Uterus (tissue), 4 donors: ENCODE measurements at places on chromosomes 4 and X. TPM values are rescaled to one million over a fixed set of nuclear protein-coding genes. Genes with fewer than 3 reads are reported as not detected.

DNA sequence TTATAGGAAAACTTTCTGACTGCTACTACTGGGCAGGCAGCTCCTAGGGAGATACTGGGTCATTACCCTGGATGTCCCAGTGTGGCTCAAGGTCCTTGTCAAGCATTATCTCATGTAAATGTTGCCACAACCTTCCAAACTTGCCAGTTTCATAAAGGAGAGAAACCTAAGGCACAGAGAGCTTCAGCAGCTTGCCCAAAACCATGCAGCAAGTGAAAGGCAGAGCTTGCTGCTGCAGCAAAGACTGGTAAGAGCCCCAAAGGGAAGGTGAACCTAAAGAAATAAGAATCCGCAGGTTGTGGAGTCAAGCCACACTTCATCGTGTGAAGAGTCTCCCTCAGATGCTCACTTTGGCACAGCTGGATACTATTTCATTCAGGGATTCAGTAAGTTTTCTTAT lies 2.3 kb downstream of the MPP1 start:
- DNase-seq: no peak

DNA sequence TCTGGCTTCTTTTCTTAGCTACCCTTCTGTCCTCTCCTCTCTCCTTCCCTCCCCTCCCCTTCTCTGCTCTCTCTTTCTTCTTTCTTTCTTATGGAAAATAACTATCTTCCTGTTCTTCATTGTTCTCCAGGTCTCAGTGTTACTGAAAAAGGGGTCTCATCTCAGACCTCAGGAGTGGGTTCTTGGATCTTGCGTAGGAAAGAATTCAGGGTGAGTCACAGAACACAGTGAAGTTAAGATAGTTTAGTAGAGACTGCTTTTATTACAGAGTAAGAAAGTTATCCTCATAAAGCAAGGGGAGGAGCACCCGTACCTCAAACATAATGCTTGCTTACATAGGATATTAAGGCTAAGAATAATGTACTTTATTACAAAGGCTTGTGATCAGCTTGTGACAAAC lies 31.8 kb upstream of the CWH43 start:
- no peak for DNase-seq

- DNase-seq: no peak
These were observed 378.3 kb downstream of the GBA3 start for GRCh38 chr4:23070848-23071570.

DNA sequence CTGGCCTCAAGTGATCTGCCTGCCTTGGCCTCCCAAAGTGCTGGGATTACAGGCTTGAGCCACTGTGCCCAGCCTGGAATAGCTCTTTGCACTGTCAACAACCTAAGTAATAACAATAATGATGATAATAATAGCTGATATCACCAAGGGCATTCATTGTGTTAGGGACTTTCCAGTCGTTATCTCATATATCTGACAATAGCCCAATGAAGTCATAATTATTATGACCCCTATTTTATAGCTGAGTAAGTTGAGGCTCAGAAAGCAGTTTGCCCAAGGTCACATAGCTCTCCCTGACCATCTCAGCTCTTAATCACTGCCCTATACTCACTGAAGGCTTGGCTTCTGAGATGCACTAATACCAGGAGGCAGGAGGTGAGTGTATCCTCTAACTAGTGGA lies 18.7 kb upstream of the MAP7D3 start:
- DNase-seq: no peak

GRCh38 chr4:5611750-5612149 lies 96.6 kb downstream of the EVC2 start:
- no peak for DNase-seq

GRCh38 chr4:10083331-10083771 lies 33.2 kb downstream of the WDR1 start:
- peak; percentile 11 for DNase-seq

DNA sequence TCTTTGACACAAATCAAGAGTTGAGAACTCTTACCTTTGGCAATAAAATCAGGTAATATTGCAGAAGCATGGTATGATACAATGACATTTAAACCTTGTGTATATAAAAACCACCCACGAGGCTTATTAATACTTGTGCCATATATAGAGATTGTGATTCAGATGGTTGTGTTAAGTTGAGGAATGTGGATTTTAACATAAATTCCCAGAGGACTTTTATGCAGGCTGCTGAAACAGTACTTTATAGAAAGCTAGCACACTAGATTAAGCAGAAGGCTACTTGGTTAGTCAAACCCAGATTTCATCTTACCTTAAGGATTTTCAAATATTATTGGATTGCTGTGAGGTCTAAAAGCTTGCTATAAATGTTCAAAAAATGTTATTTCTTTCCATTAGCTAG lies 325.7 kb upstream of the PCDH10 start:
- DNase-seq: no peak

DNA sequence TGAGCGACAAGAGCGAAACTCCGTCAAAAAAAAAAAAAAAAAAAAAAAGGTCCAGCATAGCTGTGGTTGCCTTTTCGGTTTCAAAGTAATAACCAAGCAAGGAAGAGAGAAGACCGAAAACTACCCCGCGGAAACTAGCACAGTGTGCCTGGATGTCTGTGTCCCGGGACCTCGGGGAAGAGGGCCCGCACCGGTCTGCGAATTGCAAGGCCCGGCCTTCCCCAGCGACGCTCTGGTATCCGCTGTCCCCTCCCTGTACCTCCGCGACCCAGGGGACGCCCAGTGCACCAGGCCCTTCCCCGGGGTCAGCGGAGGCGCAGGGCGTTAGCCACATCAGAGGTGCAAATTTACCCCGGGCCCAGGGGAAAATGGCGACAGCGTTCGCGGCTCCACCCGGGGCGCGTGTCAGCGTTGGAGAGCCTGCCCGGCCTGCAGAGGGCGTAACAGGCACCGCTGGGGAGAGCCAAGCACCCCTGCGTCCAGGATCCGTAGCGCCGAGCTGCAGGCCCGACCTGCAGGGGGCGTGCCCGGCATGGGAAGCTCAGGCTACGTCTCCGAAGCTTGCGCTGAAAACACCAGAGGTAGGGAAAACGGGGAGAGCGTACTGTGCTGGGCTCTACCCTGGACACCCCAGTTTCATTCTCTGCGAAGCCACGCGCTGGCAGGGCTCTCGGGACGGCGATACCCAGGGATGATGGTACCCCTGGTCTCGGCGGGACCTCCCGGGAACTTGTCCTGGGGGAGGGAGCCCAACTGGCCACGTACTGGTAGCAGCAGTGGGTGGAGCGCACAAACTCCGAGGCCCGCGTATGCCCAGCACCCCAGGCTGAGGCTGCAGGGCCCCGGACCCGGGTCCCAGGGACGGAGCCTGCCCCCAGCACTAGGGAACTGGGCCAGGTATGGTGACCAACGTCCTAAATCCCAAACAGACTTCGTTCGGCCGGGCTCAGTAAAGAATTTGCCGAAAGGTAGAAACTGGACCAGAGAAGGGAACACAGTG lies 16.2 kb downstream of the NKX6-1 start:
- no peak for DNase-seq

GRCh38 chrX:276581-277201 lies 4.5 kb upstream of the PLCXD1 start:
- DNase-seq: no peak

GRCh38 chrX:27350476-27350875 lies 112.7 kb downstream of the PPP4R3C start:
- no peak for DNase-seq

- DNase-seq: no peak
These were observed 183.4 kb upstream of the MAP3K15 start for GRCh38 chrX:19698691-19699090.

DNA sequence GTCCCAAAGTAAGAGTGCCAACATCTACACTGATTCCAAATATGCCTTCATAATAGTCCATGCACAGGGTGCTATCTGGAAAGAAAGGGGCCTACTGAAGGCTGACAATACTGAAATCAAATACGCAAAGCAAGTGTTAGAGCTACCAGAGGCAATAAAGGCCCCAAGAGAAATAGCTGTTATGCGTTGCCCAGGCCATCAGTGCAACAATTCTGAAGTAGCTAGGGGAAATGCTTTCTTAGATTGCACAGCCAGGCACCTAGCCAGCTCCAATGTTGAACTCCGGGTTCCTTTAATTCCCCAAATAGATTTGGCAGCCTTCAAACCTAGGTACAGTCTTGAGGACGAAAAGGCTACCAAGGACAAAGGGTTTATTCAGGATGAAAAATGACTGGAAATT lies 17.4 kb upstream of the PAPSS1 start:
- DNase-seq: no peak

DNA sequence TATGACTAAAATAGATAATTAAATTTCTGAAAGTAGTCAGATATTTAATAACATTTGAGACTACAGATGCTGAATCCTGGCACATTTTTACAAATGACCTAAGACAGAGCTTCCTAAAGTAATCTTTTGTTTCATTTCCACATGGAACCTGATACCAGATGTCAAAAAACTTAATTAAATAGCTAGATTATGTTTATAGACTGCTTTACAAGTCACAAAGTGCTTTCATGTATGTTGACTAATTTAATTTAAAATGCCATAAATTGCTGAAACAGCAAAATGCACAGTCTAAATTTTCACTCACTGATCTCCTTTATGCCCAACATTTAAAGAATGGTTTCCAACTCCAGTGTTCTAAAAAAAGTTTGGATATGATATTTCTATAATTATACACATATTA lies 299.1 kb upstream of the TBX22 start:
- DNase-seq: no peak

DNA sequence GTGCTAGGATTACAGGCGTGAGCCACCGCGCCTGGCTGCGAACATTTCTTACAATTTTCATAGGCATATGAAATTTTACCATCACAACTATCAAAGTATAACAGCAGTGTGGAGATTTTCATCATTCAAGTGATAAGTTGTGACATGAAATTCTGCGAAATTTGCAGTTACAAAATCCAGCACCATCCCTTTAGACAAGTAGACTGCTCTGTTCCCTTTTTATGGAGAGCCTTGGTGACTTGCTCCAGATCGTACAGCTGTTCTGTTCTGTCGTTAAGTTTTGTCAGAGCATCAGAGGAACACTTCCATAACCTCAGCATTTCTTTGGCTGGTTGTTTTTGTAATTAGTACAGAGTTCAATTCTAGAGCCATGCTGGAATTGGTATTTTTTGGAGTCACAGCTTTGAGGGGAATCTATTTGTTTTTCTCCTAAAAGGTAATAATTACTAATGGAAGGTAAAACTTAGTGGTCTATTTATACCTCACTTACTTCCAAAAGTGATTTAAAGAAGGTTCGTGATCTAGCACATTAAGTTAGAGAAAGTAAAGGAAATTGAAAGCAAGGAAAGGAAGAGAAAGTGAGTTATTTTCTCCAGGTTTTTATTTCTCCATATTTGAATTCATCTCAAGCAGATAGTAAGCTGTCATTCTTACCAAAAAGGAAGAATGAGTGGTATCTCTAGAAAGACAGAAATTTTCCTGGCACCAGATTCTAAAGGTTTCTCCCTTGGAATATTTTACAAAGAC lies 22.1 kb downstream of the ZRSR2 start:
- DNase-seq: no peak

DNA sequence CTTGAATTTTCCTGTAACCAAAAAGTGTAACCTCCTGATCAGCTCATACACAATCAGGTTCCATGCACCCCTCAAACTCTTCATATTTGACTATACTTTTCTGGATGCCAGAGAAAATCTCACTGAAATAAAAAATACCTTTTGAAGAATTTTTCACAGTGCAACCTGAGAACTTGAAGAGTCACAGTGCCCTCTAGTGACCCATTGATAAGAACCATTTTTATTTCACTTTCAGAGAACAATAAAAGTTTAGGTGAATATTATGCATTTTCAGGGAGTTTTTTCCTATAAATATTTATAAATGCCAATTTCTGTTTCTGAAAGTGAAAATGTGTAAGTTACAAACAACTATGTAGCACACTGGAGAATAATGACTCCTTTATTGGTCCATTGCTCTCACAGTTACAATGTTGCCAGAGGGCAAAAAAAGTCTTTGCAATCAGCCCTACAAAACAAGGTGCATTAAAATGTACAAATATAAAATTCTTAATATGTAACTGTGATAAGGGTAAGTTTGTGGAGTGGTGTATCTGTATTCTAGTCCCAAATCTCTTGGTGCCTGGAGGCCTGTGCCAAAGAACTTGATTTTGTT lies 153.6 kb upstream of the INTU start:
- no peak for DNase-seq

DNA sequence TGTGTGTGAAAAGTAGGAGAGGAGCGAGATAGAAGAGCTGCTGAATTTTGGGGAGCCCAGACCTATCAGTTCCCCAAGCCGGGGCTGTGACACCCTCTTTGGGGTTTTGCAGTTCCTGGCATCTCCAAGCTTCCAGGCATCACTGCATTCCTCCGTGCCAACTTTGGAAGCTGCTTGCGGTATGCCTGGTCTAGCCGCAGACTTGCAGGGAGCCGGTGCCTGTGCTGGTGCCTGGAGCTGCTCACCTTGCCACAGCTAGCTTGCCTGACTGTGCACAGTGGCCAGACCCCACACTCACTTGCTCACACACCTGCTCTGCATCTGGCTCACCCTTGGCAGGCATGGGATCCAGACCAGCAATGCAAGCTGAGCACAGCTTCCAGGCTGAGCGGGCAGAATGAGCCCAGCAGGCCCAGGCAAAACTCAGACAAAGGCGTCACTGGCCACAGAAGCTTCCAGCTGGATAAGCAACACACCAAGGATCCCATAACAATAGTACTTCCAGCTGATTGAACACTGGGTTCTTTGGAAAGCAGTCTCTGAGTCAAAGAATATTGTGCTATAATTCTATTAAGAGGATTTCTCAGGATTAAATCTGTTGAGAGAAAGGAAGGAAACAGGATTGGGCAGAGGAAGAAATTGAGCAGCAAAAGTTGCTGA lies 390.9 kb downstream of the TEX13C start:
- no peak for DNase-seq

GRCh38 chr4:187780070-187780469 lies 215.5 kb upstream of the ZFP42 start:
- no peak for DNase-seq

- DNase-seq: no peak
These were observed 42.9 kb downstream of the FNIP2 start for GRCh38 chr4:158811704-158812103.

- peak; percentile 68 for DNase-seq
These were observed 243.3 kb downstream of the CBR4 start for GRCh38 chr4:168766604-168767316.

- DNase-seq: no peak
These were observed 15.6 kb upstream of the FAM47E start for GRCh38 chr4:76235915-76236314.

DNA sequence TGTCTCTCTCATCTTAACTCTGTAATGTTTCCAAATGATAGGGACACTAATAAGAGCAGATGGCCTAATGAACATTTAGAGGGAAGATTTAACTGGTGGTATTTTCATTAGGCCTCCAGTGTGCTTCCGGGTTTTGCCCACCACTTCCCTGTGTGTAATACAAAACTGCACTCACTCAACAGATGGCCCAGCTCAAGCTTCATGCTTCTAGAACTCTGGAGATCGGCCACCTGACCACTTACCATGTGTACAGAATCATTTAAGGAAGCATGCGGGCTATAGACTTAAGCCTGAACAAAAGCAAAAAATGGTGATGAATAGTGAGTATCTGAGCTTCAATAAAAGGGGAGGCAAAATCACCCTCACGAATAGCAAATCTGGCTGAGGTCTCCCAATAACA lies 89.3 kb downstream of the SH2D1A start:
- no peak for DNase-seq

The XG gene
- not detected for total RNA-seq

The TRIM2 gene
- 30.0 TPM for total RNA-seq

The TLR6 gene
- total RNA-seq: 1.5 TPM

The CUL4B gene
- total RNA-seq: 29.2 TPM

The TMEM175 gene
- total RNA-seq: 20.3 TPM

The FAM9B gene
- 0.62 TPM for total RNA-seq

The GABRE gene
- total RNA-seq: 27.0 TPM
